Immature natural killer cell (primary cell): ENCODE measurements at places on chromosomes 2 and 18.

- peak; percentile 60 for DNase-seq
- H3K27me3 ChIP-seq, result no peaks in the 10 kb centered on the region
- H3K4me1 ChIP-seq, result peaks cover 46% of the 10 kb centered on the region
- H3K36me3 ChIP-seq, result peaks cover 7% of the 10 kb centered on the region
Measured at GRCh38 chr2:26772064-26773001, 8.2 kb downstream of the SLC35F6 start.

- no peak overlapping the region for H3K4me3 ChIP-seq
- no peaks in the 10 kb centered on the region for H3K4me1 ChIP-seq
- no peak overlapping the region for H3K27ac ChIP-seq
- peaks cover 22% of the 10 kb centered on the region for H3K36me3 ChIP-seq
- no peaks in the 10 kb centered on the region for H3K27me3 ChIP-seq
- no peak for DNase-seq
Measured at GRCh38 chr2:190841707-190842505, 38.7 kb upstream of the GLS start.

DNA sequence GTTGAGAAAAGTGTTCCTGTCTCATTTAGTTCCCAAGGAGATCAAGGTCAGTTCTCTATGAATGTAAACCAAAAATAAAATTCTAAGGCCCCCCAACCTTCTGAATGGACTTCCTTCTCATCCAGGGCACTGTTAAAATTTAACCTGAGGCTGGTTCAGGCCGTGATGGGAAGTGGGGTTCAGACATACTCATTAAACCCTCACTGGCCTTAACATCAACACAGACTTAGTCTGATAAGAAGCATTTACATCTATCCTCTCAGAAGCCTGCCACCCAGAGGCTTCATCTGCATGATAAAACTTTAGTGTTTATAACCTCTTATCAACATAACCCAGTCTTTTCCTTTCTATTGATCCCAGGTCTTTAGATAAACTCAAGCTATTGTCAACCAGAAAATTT, 22.4 kb downstream of the ITSN2 start:
- H3K27ac ChIP-seq, result no peak overlapping the region
- H3K4me1 ChIP-seq, result peaks cover 87% of the 10 kb centered on the region

- peaks cover 5% of the 10 kb centered on the region for H3K27me3 ChIP-seq
- no peak overlapping the region for H3K4me3 ChIP-seq
- H3K36me3 ChIP-seq, result peaks cover 27% of the 10 kb centered on the region
- no peak overlapping the region for H3K27ac ChIP-seq
- no peak for DNase-seq
Measured at GRCh38 chr2:216416571-216417307, 4.5 kb downstream of the SMARCAL1 start.

DNA sequence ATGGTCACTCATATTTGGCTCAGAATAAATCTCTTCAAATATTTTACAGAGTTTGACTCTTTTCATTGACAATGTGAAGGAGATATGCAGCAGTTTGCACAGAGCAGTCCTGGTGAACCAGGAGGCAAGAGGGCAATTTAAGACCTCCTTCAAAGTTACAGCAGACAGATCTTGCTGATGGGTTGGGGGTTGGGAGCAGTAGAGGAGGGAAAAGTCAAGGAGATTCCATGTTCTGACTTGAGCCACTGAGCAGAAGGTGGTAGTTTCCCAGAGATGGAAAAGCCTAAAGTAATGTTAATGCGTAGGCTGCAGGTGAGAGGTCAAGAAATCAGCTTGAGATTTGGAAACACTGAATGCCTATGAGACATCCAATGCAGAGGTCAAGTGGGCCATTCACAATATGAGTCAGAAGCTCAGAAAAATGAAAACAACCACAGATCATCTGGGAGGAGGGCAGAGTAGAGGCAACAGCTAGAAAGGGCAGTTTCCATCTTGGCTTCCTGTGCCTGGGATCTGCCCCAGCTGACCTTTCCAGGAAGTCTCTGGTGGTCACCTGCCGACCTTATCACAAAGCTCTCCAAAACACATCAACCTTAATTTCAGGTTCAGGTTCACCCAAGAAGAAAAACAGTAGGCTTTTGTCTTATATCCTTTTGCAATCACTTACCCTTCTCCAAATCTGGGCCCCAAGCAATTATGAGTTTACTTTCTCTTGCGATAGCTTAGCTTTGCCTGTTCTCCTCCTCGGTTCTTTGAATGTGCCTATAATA, 197.5 kb upstream of the ARL4C start:
- no peak for DNase-seq
- no peak overlapping the region for H3K27ac ChIP-seq
- H3K4me1 ChIP-seq, result no peaks in the 10 kb centered on the region
- no peak overlapping the region for H3K4me3 ChIP-seq
- peaks cover 7% of the 10 kb centered on the region for H3K27me3 ChIP-seq

GRCh38 chr18:848062-848861, 36.2 kb upstream of the YES1 start:
- no peaks in the 10 kb centered on the region for H3K27me3 ChIP-seq
- no peaks in the 10 kb centered on the region for H3K4me1 ChIP-seq
- H3K36me3 ChIP-seq, result no peaks in the 10 kb centered on the region
- no peak overlapping the region for H3K4me3 ChIP-seq
- DNase-seq, result no peak

DNA sequence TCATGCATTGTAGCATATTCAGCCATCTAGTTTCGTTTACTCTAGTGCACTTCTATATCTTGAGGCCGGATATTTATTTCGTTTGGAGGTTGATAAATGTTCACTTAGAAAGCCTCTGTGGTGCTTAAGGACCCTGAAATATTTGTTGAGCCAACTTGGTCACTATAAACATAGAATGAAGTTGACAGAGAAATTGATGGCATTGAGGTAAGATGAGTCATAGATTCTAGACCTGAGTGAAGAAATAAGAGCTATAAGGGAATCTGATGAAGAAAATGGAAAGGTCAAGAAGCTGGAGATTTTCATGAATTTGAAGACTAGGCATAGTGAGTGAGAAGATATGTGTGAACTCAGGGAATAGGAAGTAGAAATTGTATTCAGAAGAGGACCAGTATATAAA, 35.9 kb downstream of the EPC2 start:
- peaks cover 87% of the 10 kb centered on the region for H3K4me1 ChIP-seq
- H3K36me3 ChIP-seq, result no peaks in the 10 kb centered on the region
- no peak overlapping the region for H3K4me3 ChIP-seq
- no peak for DNase-seq
- H3K27me3 ChIP-seq, result no peaks in the 10 kb centered on the region

- H3K27ac ChIP-seq, result no peak overlapping the region
- no peak for DNase-seq
- no peaks in the 10 kb centered on the region for H3K4me1 ChIP-seq
- H3K4me3 ChIP-seq, result no peak overlapping the region
Measured at GRCh38 chr2:2226326-2226725, 104.7 kb downstream of the MYT1L start.

GRCh38 chr2:207180741-207181140, 15.0 kb upstream of the KLF7 start:
- H3K4me1 ChIP-seq, result peaks cover 13% of the 10 kb centered on the region
- peaks cover 10% of the 10 kb centered on the region for H3K27me3 ChIP-seq
- no peak overlapping the region for H3K27ac ChIP-seq

- H3K4me1 ChIP-seq, result peaks cover 2% of the 10 kb centered on the region
- H3K36me3 ChIP-seq, result no peaks in the 10 kb centered on the region
- no peaks in the 10 kb centered on the region for H3K27me3 ChIP-seq
- DNase-seq, result no peak
- no peak overlapping the region for H3K27ac ChIP-seq
Measured at GRCh38 chr2:53257287-53257686, 510.3 kb upstream of the CHAC2 start.

- H3K36me3 ChIP-seq, result no peaks in the 10 kb centered on the region
- H3K27me3 ChIP-seq, result peaks cover 14% of the 10 kb centered on the region
- peak overlapping the region; percentile 36 for H3K27ac ChIP-seq
- peak overlapping the region; percentile 89 for H3K4me3 ChIP-seq
- peak; percentile 66 for DNase-seq
Measured at GRCh38 chr2:204110338-204110741, 173.8 kb downstream of the ICOS start.

- H3K27me3 ChIP-seq, result peaks cover 3% of the 10 kb centered on the region
- H3K36me3 ChIP-seq, result no peaks in the 10 kb centered on the region
- no peak overlapping the region for H3K4me3 ChIP-seq
- H3K27ac ChIP-seq, result no peak overlapping the region
- no peak for DNase-seq
Measured at GRCh38 chr2:109110170-109110569, 18.8 kb upstream of the SH3RF3 start.

GRCh38 chr18:21896732-21897336, 156.2 kb downstream of the MIB1 start:
- H3K4me3 ChIP-seq, result no peak overlapping the region
- no peak overlapping the region for H3K27ac ChIP-seq
- H3K36me3 ChIP-seq, result no peaks in the 10 kb centered on the region
- DNase-seq, result no peak

DNA sequence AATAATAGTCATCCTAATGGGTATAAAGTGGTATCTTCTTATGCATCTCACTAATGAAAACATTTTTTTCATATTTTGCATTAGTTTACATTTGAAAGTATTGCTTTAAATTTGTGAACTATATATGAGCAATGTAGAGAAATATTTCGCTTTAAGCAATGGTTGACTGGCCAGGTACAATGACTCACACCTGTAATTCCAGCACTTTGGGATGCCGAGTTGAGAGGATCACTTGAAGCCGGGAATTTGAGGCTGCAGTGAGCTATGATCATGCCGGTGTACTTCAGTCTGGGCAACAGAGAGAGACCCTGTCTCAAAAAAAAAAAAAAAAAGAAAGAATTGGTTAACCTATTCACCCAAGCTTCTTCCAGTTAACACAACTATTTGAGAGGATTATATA, 15.1 kb downstream of the ZCCHC2 start:
- no peak for DNase-seq
- H3K27ac ChIP-seq, result no peak overlapping the region
- H3K36me3 ChIP-seq, result peaks cover 21% of the 10 kb centered on the region
- H3K27me3 ChIP-seq, result no peaks in the 10 kb centered on the region
- H3K4me3 ChIP-seq, result no peak overlapping the region

GRCh38 chr2:96259497-96259921, 6.3 kb downstream of the TMEM127 start:
- peaks cover 4% of the 10 kb centered on the region for H3K36me3 ChIP-seq
- peaks cover 85% of the 10 kb centered on the region for H3K4me1 ChIP-seq
- H3K4me3 ChIP-seq, result peak overlapping the region; percentile 13
- H3K27me3 ChIP-seq, result no peaks in the 10 kb centered on the region

DNA sequence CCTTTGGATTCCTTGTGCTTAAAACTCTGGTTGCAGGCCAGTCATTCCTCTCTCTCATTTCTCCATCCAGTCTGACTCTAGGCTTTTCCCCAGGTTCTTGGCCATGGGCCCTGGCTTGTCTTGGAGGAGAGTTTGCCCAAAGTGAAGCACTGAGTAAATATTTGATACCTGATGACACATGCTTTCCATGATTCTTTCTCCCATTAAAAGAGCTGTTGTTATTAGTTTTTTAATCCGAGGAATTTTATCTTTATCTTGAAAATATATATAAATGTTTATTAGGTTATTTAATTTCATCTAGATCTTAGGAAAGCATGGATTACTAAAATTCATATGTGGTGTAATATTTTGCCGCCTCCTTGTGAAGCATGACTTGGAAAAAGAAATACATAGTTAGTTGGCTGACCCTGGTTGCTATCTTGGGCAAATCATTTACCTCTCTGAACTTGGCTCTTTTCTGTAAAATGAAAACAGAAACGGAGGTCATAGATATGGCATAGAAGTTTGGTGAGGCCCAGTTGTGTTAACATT, 650.1 kb downstream of the SLC4A3 start:
- H3K27me3 ChIP-seq, result no peaks in the 10 kb centered on the region
- no peak overlapping the region for H3K4me3 ChIP-seq
- DNase-seq, result no peak
- H3K36me3 ChIP-seq, result no peaks in the 10 kb centered on the region
- no peak overlapping the region for H3K27ac ChIP-seq

GRCh38 chr2:4427083-4427482, 723.7 kb downstream of the DCDC2C start:
- no peaks in the 10 kb centered on the region for H3K4me1 ChIP-seq
- H3K4me3 ChIP-seq, result no peak overlapping the region

GRCh38 chr2:239894276-239894675, 130.9 kb downstream of the NDUFA10 start:
- no peak overlapping the region for H3K27ac ChIP-seq
- peaks cover 1% of the 10 kb centered on the region for H3K4me1 ChIP-seq
- no peaks in the 10 kb centered on the region for H3K36me3 ChIP-seq

GRCh38 chr18:2932247-2933181, 80.4 kb downstream of the LPIN2 start:
- peak; percentile 64 for DNase-seq
- H3K27me3 ChIP-seq, result no peaks in the 10 kb centered on the region
- peaks cover 44% of the 10 kb centered on the region for H3K4me1 ChIP-seq
- no peak overlapping the region for H3K4me3 ChIP-seq
- peak overlapping the region; percentile 78 for H3K27ac ChIP-seq
- H3K36me3 ChIP-seq, result peaks cover 10% of the 10 kb centered on the region

GRCh38 chr2:57207191-57207590, 839.4 kb upstream of the VRK2 start:
- no peaks in the 10 kb centered on the region for H3K4me1 ChIP-seq
- H3K27ac ChIP-seq, result no peak overlapping the region
- no peaks in the 10 kb centered on the region for H3K27me3 ChIP-seq
- H3K36me3 ChIP-seq, result no peaks in the 10 kb centered on the region
- H3K4me3 ChIP-seq, result no peak overlapping the region

- peaks cover 3% of the 10 kb centered on the region for H3K4me1 ChIP-seq
- H3K36me3 ChIP-seq, result peaks cover 8% of the 10 kb centered on the region
- H3K27ac ChIP-seq, result no peak overlapping the region
- DNase-seq, result no peak
- no peak overlapping the region for H3K4me3 ChIP-seq
- H3K27me3 ChIP-seq, result no peaks in the 10 kb centered on the region
Measured at GRCh38 chr18:36783792-36784191, 45.0 kb downstream of the TPGS2 start.

DNA sequence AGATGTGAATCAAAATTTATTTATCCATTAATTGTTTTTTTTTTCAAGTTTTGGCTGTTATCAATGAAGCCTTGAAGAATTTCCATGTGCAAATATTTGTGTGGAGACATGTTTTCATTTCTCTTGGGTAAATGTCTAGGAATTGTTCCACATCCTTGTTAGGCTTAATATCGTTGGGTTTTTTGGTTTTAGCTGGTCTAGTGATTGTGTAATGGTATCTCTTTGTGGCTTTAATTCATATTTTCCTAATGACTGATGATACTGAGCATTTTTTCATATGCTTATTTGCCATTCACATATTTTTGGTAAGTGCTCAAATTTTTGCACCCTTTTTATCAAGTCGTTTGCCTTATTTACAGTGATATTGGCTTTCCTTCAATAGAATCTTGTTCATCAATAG, 250.3 kb upstream of the EPHA4 start:
- DNase-seq, result no peak
- H3K4me1 ChIP-seq, result no peaks in the 10 kb centered on the region
- H3K4me3 ChIP-seq, result no peak overlapping the region
- no peaks in the 10 kb centered on the region for H3K36me3 ChIP-seq

DNA sequence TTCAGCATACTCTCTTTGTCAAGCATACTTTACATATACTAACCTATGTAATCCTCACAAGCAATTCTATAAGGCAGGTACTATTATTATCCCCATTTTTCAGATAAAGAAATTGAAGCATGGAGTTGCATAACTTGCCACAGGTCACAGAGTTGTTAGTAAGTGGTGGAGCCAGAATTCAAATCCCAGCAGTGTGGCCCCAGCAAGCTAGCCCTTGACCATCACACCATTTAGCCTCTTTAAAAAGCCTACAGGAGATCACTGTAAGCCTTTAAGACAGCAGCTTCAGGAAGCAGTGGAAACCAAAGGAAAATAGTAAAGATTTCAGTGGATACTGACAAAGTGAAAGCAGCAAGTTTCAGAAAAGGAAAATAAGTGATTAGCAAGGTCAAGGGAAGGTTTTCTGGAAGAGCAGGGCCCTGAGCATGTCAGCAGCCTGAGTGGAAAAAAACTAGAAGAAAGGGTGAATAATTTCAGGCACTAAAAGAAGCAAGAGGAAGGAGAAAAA, 11.7 kb downstream of the B4GALT6 start:
- no peak overlapping the region for H3K4me3 ChIP-seq
- H3K36me3 ChIP-seq, result no peaks in the 10 kb centered on the region
- no peak overlapping the region for H3K27ac ChIP-seq
- H3K27me3 ChIP-seq, result peaks cover 2% of the 10 kb centered on the region
- no peak for DNase-seq
- H3K4me1 ChIP-seq, result peaks cover 21% of the 10 kb centered on the region
